ENCODE measurements at places on chromosomes 13 and 19.

DNA sequence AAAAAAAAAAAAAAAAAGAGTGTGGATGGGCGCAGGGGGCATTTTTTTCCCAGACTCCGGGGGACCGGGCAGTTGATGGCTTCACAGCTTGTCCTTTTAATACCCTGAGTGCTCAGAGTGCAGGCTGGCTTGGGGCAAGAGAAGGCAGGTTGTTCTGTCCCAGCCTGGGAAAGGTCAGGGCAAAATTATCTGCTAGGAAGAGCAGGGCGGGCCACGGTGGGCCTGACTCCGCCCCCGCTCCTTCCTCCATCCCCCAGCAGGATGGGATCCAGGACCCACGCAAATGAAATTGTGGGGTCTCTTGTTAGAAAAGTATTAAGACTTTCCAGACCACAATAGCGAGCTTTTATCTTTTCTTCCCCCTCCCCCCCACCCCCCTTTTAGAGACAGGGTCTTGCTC, 70.7 kb downstream of the PTPRS start:
- no peak for DNase-seq

- DNase-seq = no peak
Observed at GRCh38 chr13:110597041-110597689, 18.2 kb upstream of the NAXD start.

DNA sequence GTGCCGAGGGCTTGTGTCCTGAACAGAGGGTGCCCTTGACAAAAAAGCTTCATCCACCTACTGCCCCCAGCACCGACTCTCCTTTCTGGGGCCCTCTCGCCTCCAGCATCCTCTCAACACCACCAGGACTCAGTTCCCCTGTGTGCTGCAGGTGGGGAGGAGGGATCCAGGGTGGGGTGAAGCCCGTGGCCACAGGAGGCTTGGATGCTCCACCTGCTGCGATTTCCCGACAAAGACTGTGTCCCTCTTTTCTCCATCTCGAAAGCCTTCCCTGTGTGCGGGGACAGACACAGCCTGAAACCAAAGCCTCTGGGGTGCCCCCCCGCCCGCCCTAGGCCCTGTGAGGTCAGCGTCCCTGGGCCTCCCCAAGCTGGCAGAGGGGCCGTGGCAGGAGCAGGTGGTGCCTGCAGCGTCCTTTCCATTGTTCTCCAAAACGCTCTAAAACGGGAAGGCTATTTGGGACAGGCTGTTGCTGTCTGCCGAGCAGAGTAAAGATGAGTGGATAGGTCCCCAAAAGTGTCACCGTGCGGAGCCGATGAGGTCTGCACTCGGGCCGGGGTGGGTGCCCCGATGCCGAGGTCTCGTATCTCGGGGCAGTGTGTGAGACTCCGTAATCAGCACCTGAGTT, 185.7 kb downstream of the PTPRS start:
- no peak for DNase-seq

- DNase-seq = no peak
Observed at GRCh38 chr19:56966225-56966696, 125.7 kb upstream of the PEG3 start.

GRCh38 chr13:108342369-108343289, 73.1 kb downstream of the TNFSF13B start:
- DNase-seq = no peak

GRCh38 chr19:51123381-51123800, 1.3 kb upstream of the SIGLEC9 start:
- DNase-seq = no peak

GRCh38 chr13:106310291-106310865, 225.1 kb downstream of the EFNB2 start:
- DNase-seq = no peak

GRCh38 chr19:2039089-2039958, 11.7 kb downstream of the MKNK2 start:
- no peak for DNase-seq

DNA sequence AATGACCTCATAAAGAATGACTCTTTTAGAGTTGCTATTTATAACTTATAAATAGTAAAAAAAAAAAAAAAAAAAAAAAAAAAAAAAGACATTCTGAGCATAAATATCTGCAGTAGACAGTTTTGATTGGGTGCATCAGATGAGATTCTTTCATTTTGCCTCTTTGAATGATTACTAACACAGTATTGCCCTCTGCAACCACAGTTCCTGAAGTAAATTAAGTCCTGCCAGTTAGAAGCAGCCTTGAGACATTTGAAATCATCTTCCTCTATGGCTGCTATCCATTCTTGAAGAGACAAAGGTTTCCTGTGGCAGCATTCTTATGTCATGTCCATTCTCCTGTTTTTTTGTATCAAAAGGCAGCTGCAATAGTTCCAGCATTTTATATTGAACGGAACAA, 892.4 kb upstream of the MIR17HG start:
- no peak for DNase-seq

- DNase-seq = no peak
Observed at GRCh38 chr13:111865826-111866225, 201.1 kb upstream of the SOX1 start.

- DNase-seq = no peak
Observed at GRCh38 chr19:53333066-53333462, 485 bp upstream of the ZNF845 start.
